ENCODE measurements at places on chromosomes 2 and 18. TPM values are rescaled to one million over a fixed set of nuclear protein-coding genes. Genes with fewer than 3 reads are reported as not detected.

SCG2 gene
- 0.77 TPM for total RNA-seq

SMYD1 gene
- total RNA-seq, result not detected

KRTCAP3 gene
- 50.1 TPM for total RNA-seq

CTAGE1 gene
- total RNA-seq, result not detected

GALNT13 gene
- total RNA-seq, result 9.6 TPM

B3GNT7 gene
- total RNA-seq, result 73.1 TPM

DSG2 gene
- total RNA-seq, result 138 TPM

LINC00305 gene
- total RNA-seq, result not detected

FBXO15 gene
- total RNA-seq, result 0.84 TPM

SERPINB10 gene
- not detected for total RNA-seq

ARHGAP25 gene
- total RNA-seq, result 0.42 TPM

HOXD9 gene
- not detected for total RNA-seq

Measured in H1 (cell line).